ENCODE measurements at places on chromosomes 11 and 22.

GRCh38 chr11:78231962-78232501, 43.3 kb downstream of the USP35 start:
- DNase-seq, result no peak

GRCh38 chr11:102287964-102288724, 29.1 kb upstream of the BIRC3 start:
- DNase-seq, result peak; percentile 43

DNA sequence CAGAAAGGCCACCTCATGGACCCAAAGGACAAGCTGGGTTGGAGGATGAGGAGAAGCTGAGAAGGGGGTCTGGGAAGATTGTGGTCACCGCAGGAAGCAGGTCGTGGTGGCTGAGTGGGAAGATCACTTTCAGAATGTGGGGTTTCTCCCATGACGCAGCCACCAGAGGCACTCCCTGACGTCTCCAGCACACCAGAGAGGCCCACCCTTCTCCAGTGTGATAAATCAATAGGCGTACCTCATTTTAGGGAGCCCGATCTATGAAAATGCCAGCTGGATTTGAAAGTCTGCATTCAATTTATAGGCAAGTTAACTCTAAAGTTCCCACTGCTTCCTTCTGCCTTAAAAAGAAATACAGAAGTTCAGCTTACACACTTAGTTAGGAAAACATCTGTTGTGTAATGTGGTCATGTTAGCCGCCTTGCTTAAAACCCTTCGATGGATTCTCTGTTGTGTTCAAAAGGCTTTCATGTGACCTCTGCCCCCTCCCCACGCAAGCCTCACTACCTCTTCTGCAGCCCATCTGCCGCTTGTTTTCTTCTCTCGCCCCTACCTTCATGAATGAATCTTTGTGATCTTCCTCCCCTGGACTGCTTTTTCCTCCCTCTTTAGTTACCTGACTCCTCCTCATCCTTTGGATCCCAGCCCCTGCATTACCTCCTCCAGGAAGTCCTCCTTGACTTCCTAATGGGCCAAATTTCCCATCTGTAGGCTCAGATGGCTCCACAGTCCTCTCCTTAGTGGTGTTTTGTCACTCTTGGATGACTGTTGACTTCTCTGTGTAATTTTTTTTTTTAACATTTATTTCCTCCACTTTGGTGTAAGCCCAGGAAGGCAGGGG, 10.7 kb downstream of the TSPAN18 start:
- no peak for DNase-seq

DNA sequence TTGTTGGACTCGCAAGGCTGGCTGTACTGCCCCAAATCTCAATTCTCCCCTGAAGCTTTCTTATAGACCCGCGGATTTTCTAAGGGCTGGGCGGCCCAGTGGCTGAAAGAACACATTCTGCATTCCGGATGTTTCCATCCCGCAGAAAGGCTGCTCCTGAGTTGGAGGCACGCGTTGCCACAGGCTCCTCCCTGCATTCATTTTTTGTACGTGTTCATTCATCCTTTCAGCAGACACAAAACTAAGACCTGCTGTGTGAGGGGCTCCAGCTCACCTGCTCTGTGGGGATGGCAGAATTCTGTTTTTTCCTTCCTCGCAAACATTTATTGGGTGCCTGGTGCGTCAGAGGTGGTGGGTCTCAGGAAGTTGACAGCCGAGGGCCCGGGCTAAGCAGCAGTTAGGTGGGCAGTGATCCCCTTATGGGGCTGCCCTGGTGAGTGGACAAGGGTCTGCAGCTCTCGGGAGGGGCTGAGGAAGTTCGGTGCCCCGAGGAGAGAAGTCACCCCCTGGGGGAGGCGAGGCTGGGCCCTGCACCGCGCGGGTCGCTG, 23.7 kb downstream of the SHANK3 start:
- no peak for DNase-seq

DNA sequence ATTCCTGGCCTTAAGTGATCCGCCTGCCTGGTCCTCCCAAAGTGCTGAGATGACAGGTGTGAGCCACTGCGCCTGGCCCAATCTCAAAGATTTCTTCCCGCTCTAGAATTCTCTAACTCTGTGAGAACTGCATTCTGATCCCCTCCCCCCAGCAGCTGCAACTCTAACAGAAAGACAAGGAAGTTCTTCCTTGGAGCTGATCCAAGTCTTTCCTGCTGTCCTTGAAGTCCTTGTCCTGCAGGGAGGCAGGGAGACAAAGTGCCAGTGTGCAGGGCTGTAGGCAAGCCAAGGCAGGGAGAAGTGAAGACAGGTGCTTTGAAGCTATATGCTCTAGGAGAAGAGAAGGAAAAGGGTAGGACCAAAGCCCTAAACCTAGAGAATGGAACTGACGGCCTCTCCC, 9.5 kb upstream of the GGA1 start:
- peak; percentile 56 for DNase-seq
